ENCODE measurements at places on chromosomes 6 and 20.
A peak's percentile ranks its signal among the peaks of the same experiment; 100 is the strongest.

GRCh38 chr6:121492536-121492935 is 57.1 kb downstream of the GJA1 start:
- DNase-seq = no peak

- no peak for DNase-seq
Measured at GRCh38 chr6:13764996-13765395, 49.4 kb downstream of the MCUR1 start.

DNA sequence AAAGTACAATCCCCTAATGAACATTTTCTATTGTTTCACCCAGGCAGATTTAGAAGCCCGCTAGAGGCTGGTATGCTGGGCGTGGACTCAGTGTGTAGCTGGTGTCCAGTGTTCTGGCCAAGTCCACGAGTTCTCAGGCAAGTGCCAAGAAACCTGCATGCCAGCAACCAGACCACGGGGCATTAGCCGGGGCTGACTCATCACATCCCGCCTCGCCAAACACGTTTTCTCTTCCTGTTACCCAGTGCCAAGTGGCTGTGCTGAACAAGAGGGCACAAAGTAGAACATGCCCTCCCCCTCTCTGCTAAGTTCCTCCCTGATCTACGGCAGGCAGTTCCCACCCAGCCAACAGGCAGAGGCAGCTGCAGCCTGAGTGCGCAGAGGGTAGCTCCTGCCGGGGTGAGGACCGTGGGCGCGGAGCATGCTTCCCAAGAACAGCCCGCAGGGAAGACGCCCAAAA is 29.6 kb downstream of the RAMACL start:
- DNase-seq = peak; percentile 94

- no peak for DNase-seq
Measured at GRCh38 chr20:58433029-58433647, 44.1 kb downstream of the VAPB start.

GRCh38 chr6:163984124-163984936 is 569.8 kb downstream of the QKI start:
- no peak for DNase-seq

DNA sequence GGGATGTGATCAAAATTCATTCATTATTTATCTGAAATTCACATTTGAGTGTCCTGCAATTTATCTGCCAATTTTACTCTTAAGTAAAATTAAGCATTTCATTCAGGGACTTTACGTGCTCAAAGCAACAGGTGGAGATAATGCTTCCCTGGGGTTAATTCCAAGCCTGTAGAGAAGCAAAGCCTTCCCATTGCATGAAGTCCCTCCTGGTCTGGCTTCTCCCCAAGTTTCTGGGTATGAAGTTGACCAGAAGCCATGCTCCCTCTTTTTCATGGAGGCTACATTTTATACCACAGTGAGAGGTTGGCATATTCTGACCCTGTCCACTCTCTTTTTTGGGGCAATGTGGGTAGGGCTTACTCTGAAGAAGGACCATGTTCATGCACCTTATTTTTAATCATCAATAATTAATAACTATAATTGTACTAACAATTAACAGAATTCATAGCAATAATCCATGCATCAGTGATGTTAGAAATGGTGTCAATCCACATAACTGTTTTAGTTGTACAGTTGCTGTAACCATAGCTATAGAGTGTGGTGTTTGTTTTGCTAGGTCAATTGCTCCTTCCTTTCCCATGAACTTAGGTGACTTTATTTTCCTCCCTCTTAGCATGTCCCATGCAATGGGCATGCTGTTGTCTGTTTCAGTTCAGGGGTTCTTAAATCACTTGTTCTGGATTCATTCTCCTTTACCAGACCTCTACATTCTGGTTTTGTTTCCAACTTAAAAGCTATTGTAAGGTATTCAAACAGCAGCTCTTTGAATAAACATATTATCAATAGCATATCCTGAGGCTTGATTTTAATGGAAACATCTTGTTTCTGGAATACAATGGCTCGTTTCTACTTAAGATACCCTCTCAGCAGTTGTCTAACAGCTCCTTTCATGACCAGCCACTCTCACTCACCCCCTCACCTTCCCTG is 1.5 kb downstream of the LAMA4 start:
- DNase-seq = no peak

- DNase-seq = no peak
Measured at GRCh38 chr6:161583584-161583983, 309.7 kb upstream of the AGPAT4 start.

GRCh38 chr20:17767624-17768023 is 67.9 kb downstream of the BANF2 start:
- DNase-seq = no peak

DNA sequence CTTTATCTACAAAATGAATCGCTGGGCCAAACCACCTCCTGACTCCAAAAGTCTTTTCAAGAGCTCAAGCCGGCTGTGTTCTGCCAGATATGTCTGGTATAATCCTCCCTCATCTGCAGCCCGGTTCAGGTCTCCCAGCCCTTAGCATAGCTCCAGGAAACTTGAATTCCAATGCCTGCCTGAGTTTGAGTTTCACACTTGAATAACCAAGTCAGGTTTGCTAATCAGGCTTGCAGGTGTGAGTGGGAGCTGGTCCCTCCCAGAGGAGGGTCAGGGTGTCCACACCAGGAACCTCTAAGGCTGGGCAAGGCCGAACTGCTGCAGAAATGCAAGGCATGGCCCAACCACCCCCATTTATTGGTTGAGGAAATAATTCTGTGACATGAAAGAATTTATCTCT is 96.6 kb downstream of the TMEM242 start:
- DNase-seq = no peak
